ENCODE measurements at places on chromosomes 1 and 21.

- no peak for DNase-seq
Observed at GRCh38 chr1:201766131-201766866, 62.7 kb upstream of the IPO9 start.

DNA sequence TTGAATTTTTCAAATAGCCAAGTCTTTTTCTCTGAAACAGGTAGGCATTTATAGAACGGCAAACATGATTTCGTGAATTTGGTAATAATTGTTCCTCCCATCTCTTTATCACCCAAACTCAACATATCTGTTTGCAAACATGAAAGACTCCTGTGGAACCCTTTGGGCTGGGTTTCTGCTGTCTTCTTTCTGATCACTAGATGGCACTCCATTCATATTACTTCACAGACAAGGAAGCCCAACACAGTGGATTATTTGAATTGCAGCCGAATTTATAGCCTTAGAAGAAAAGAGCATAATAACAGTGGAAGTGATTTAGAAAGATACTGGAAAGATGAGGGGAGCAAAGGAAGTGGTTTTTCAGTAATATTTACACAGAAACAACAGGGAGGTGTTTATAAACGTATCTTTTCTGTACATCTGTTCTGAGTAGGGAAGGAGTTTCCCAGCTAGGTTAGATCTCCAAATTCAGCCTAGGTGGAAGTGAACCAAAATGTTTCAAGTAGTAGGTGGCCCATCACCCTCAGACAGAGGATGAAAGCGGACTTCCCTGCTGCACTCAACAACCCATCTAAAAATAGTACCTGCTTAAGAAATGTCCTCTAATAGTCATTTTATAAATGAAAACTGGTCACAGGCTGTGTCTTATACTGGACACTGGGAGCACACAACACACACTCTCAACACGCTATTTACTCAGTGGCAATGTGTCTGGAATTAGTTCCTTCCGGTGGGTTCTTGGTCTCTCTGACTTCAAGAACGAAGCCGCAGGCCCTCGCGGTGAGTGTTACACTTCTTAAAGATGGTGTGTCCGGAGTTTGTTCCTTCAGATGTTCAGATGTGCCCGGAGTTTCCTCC, 67.6 kb downstream of the MAP3K21 start:
- DNase-seq, result no peak

- no peak for DNase-seq
Observed at GRCh38 chr1:174825806-174826205, 173.9 kb upstream of the CACYBP start.

GRCh38 chr1:160453443-160453842, 53.1 kb downstream of the VANGL2 start:
- no peak for DNase-seq

DNA sequence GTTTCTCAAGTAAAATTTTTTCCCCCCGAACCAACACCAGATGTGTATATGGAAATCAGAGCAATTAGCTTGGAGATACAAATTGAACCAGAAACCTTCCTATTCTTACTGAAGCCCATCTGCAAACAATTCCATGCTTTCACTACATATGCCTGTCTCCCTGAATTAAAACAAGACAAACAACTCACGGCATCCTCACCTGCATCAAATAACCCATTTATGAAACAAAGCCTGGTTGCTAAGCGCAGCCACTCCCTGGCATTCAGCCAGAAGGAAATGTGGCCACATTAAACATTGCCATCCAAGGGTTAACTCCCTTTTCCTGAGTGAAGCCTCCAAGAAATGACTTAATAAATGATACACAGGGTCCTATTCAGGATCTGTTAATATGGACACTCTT, 55.3 kb downstream of the APP start:
- DNase-seq, result no peak

- no peak for DNase-seq
Observed at GRCh38 chr21:28518630-28519029, 474.0 kb downstream of the LTN1 start.

DNA sequence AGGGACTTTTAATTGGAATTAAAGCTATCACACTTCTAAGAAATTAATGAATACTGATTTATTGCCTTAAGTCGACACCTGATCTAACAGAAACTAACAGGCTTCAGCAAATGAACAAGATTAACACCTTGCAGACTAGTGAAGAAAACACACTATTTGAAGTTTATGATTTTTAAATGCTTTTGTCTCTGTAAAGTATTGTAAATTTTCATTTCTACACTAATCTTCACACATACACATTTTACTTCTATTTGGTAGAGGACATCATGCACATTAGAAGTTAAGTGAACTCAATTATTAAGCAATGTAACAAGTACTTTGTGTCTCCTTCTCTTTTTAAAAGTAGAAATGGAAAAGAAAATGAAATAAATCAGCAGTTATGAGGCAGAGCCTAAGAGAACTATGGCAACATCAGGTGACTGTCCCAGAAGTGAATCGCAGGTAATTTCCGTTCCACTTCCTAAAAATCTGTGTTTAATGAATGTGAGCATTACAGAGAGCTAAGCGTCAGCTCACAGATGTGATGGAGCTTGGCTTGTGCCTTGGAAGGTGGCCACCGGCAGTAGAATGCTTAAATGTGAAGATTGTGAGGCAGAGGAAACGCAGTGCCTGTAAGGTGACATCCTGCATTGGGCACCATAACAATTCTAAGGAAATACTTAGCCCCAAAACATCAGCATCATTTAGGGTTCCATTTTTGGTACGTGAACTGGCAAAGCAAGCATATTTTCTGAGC, 1.2 kb downstream of the PRMT2 start:
- no peak for DNase-seq

DNA sequence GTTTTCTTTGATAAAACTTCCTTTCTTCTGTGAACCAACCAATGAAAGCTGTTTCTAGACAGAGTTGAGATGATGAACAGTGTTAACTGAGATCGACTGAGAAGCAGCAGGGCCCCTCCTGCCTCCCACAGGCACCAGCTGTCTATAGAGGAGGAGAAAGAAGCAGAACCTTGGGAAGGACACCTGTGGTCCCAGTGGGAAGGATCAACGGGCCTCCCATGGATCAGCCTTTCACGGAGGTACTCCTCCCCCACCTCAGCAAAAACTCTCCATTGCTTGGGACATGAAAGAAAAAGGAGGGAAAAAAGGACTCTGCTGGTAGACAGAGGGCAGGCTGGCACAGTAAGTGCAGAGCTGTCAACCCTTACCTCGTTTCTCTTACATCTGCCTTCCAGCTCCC, 40.5 kb downstream of the PLPPR5 start:
- DNase-seq, result no peak

DNA sequence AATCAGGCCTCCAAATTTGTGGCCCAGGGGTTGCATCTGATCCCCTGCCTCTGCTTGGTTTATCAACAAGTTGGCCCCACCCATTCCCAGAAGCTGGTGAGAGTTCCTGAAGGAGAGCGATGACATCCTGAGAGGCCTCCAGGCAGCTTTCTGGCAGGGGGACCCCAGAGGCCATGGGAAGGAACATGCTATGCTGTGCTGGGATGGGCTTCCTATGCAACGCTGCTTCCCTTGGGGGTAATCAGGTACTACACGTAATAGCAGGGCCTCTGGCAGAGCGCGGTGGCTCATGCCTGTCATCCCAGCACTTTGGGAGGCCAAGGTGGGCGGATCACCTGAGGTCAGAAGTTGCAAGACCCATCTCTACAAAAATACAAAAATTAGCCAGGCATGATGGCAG, 8.4 kb upstream of the MTF1 start:
- DNase-seq, result no peak

- DNase-seq, result no peak
Observed at GRCh38 chr1:36300526-36300925, 5.6 kb upstream of the SH3D21 start.

- no peak for DNase-seq
Observed at GRCh38 chr1:29444081-29444715, 207.9 kb downstream of the PTPRU start.

- no peak for DNase-seq
Observed at GRCh38 chr1:26996024-26996423, 2.5 kb downstream of the TRNP1 start.

DNA sequence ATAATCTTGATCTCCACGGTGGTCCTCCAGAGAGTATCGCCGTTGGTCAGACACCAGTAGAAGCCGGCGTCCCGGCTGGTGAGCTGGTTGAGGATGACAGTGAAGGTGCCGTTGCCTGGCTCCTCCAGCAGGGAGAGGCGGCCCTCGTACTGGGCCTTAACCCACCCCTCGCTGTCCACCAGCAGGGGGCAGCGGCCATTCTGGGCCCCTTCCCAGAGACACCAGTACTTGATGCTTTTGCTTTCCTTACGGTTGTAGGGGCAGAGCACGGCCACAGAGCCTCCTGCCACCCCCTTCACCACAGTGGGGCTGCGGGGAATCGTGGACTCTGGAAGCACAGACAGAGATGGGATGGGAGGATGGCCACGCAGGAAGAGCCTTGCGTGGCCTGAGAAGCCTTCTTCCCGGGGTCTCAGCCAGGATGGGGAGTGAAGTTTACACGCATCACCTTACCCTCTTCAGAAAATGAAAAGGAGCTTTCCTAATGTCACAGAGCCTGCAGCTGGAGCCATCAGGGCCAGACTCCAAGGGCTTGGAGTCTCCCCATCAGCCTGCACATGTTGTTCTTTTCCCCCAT, 10.7 kb downstream of the PIGR start:
- DNase-seq, result peak; percentile 52

DNA sequence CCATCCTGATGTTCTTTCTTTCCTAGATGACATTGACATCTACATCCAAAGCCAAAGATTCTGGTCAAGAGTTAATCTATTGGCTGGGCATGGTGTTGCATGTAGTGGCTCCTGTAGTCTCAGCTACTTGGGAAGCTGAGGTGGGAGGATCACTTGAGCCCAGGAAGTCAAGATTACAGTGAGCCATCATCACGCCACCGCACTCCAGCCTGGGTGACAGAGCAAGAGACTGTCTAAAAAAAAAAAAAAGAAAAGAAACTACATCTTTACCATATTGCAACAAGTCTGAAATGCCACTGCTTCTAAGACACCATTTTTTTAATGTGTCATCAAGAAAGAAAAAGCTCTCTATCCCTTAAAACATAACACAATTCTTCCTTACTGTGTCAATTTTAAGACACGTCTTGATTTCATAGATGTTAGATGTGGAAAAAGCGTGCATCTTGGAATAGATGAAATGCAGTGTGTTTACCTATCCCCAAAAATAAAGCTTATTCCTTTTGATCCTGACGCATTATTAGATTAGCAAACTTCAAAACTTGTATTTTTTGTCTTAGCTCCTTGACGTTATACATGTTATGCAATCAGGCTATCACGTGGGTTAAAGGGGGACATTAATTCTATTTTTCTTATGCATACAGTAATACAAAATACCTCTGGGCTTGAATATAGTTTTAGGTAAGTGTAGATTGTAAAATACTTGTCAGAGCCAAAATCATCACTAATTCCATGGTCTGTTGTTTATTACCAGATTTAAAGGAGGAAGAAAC, 46.3 kb downstream of the ELAPOR1 start:
- no peak for DNase-seq

- no peak for DNase-seq
Observed at GRCh38 chr1:6491480-6491962, at the start of gene PLEKHG5. Gene PLEKHG5 (minus strand): TSS chr1:6491667. CDS start chr1:6477571, 14,096 bp downstream.

DNA sequence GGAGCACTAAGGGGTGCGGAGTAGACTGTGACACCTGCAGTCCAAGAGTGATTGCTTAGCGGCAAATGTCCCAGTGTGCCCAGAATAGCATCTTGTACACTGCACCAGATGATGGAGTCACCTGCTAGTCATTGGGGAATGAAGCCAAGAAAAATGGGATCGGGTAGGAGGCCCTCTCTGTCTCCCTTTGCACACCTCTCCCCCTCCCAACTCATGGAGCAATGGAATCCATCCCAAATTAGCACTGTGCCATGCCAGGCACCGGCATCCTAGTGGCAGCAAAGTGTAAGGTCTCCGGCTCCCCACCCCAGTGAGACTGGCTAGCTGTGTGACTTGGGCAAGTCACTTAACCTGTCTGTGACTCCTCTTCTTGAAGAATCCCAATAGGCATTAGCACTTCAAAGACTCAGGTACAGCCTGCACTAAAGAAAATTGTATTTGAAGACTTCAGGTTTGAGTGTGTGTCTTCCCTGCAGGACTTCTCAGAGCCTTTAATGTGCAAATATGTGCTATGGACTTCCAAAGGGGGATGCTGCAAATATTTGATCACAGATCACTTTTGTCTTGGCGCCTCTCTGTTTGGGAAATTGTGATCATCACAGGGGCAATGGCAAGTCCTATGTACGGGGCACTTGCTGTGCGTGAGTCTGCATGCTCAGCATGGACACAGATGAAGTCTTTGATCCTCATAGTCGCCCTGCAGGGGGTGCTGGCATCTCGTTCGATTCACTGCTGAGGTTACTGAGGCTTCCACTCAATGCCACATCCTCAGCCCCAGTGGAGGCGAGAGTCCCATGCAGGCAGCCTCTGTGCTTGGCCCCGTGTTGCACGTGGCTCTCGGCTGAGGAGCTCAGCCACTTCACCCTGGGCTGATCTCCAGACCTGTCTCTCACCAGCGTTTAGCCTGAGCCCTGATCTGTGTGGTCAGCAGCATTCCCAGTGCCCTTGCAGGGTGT, 272.9 kb upstream of the C1orf174 start:
- peak; percentile 2 for DNase-seq

- no peak for DNase-seq
Observed at GRCh38 chr1:209549443-209550205, 33.9 kb upstream of the CAMK1G start.

DNA sequence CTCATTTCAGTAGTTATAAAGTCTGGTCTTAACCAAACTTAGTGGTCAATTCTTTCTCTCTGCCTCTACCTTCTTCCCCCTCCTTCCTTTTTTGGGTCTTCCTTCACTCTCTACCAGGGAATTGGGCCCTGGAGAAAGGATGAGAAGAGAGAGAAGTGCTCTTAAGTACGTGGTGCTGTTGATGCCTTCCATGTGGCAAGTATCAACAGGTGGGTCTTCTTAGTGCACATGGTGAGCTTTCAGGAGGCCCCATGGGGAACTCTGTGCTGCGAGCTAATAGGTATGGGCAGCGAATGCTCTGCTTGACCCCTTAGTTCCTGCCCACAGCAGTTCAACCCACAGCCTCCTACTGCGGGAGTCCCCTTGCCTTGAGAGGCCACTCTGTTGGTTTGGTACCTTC, 39.4 kb upstream of the LMX1A start:
- DNase-seq, result no peak

- DNase-seq, result no peak
Observed at GRCh38 chr1:8651236-8651890, 166.1 kb downstream of the RERE start.
